ENCODE measurements at places on chromosomes 3 and 15. TPM values are rescaled to one million over a fixed set of nuclear protein-coding genes. Genes with fewer than 3 reads are reported as not detected.

Gene TKT
- 208 TPM for total RNA-seq

Gene BUB1B
- total RNA-seq = not detected

Gene GXYLT2
- total RNA-seq = 5.2 TPM

DNA sequence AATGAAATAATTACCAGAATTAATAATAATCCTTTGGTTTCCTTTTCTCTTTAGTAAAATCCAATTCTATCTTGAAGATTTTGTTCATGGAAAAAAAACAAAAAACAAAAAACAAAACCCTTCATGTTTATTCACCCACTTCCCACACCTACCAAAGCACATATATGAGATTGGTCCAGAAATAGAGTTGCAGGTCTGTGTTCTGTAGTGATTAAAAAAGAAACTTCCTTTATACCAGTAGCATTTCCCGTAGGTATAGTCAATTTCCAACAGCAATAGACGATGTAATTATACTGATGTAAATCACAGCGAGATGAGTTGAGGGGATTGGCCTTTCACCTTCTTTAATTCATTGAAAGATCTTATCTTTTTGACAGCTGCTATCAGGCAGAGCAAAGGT, 194.6 kb downstream of the SOX2 start:
- no peaks in the 10 kb centered on the region for H3K4me1 ChIP-seq
- H3K27ac ChIP-seq = no peak overlapping the region
- no peak for DNase-seq
- no peaks in the 10 kb centered on the region for H3K27me3 ChIP-seq
- no peaks in the 10 kb centered on the region for H3K36me3 ChIP-seq
- no peak overlapping the region for H3K4me3 ChIP-seq

GRCh38 chr3:31908391-31909097, 72.5 kb downstream of the OSBPL10 start:
- no peak for DNase-seq
- H3K4me1 ChIP-seq = peaks cover 10% of the 10 kb centered on the region
- H3K36me3 ChIP-seq = no peaks in the 10 kb centered on the region
- H3K27ac ChIP-seq = no peak overlapping the region

Measured in body of pancreas (tissue), 4 donors.